ENCODE measurements at places on chromosomes 4 and X. TPM values are rescaled to one million over a fixed set of nuclear protein-coding genes. Genes with fewer than 3 reads are reported as not detected.

DNA sequence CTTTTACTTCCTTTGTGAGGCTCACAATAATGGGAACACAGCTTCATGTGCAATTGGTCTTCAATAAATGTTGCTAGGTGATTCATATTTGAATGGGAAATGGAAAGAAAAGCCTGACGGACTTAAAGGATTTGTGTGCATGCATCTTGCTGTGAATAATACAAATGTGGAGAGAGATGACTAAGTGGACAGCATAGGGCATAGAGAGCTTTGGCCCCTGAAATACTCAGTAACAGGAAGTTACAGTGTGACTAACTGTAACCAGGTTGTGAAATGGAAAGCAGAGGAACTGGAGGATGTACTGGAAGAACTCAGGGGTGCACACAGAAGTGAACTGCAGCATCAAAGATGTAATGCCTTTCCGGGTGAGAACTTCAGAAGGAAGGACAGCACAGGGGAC lies 206.7 kb downstream of the MGST2 start:
- DNase-seq = no peak

DNA sequence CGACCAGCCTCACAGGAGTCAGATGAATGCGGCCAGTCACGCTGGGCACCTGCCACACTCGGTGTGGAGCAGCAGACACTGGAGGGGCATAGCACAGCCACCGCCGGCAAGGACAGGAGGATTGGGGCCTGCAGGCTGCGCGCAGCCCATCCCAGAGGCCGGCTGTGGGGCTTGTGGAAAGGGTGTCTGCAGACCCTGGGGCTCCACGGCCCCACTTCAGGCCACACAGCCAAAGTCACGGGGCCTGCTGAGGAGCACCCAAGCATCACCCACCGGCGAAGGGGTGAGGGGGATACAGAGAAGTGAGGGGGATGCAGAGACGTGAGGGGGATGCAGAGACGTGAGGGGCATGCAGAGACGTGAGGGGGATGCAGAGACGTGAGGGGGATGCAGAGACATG lies 70.1 kb downstream of the FAM53A start:
- no peak for DNase-seq

DNA sequence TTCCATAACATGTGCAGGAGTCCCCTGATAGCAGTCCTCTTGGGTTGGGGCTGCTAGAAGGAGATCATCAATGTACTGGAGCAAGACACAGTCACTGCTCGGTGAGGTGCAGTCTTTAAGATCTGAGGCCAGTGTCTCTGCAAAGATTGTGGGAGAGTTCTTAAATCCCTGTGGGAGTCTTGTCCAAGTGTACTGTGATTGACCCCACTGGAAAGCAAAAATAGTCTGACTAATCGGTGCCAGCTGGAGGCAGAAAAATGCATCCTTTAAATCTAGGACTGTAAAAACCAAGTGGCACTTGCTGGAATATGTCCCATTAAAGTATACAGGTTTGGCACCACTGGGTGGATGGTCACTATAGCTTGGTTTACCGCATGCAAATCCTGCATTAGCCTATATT lies 31.1 kb downstream of the SULT1E1 start:
- no peak for DNase-seq

DNA sequence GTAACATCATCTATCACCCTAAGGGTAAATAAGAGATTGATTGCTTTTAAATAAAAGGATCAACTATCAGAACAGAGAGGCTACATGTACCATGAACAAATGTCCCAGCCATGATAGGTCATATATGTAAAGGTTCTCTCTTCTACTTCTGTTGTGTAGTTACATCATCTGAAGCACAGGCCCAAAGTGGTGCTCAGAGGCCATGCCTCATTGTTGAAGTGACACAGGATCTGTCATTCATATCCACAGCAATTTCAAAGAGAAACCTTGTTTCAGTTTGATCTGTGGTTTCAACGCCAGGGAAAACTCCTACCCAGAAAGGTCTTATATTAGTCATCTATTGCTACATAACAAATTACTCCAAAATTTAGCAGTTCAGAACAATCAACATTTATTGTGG lies 269.2 kb upstream of the MAOA start:
- no peak for DNase-seq

GRCh38 chr4:110850461-110851442 lies 227.9 kb upstream of the PITX2 start:
- DNase-seq = peak; percentile 58

- no peak for DNase-seq
These were observed 354.5 kb upstream of the BOD1L1 start for GRCh38 chr4:13982010-13982409.

GRCh38 chr4:151627491-151627890 lies 133.3 kb downstream of the GATB start:
- no peak for DNase-seq

DNA sequence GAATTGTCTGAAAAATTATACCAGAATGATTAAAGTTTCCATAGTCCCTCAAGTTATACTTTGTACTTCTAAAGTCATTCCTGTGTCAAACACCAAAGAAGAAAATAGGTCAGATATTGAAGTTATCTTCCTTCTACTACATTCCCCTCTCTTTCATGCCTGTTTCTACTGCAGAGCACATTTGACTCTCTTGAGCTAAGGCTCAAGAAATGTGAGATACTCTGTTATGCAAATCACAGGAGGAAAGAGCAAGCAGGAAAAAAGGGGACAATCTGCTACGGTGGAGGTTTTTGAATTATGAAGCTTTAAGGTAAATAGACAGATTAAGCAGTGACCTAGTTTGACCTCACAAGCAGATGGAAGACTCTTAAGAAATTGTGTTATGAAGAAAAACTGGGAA lies 198.9 kb upstream of the LDB2 start:
- no peak for DNase-seq

GRCh38 chr4:188934320-188934962 lies 795.2 kb downstream of the TRIML1 start:
- DNase-seq = no peak

DNA sequence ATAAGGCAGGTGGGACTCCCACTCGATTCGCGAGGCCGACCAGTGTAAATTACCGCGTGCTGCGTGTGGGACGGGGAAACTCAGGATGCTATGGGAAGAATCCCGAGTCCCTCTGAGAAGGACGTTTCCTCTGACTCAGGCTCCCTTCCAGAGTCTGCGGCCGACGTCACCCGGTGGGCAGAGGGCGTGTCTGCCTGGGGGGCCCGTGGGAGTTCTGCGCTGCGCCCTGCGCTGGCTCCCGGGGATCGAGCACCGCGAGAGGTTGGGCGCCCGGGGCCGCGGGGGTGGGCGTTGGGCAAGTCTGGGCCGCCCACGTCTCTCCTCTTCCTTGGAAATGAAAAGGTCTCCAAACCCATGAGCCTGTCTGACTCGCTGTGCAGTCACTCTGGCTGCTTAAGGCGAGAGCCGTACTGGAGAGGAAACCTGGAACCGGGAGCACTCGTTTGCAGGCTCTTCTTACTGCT lies 568 bp downstream of the NIPAL1 start:
- peak; percentile 78 for DNase-seq

- DNase-seq = no peak
These were observed 34.7 kb upstream of the SHISA3 start for GRCh38 chr4:42362591-42362990.

DNA sequence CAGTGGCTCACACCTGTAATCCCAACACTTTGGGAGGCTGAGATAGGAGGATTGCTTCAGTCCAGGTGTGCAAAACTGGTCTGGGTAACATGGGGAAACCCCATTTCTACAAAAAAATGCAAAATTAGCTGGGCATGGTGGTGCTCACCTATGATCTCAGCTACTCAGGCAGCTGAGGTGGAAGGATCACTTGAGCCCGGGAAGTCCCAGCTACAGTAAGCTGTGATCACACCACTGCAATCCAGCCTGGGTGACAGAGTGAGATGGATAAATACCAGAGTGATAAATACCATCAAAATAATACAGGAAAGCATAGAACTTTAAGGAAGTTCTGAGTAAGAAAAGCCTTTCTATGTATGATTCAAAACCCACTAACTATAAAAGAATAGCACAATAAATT lies 52.8 kb downstream of the LRBA start:
- DNase-seq = no peak

DNA sequence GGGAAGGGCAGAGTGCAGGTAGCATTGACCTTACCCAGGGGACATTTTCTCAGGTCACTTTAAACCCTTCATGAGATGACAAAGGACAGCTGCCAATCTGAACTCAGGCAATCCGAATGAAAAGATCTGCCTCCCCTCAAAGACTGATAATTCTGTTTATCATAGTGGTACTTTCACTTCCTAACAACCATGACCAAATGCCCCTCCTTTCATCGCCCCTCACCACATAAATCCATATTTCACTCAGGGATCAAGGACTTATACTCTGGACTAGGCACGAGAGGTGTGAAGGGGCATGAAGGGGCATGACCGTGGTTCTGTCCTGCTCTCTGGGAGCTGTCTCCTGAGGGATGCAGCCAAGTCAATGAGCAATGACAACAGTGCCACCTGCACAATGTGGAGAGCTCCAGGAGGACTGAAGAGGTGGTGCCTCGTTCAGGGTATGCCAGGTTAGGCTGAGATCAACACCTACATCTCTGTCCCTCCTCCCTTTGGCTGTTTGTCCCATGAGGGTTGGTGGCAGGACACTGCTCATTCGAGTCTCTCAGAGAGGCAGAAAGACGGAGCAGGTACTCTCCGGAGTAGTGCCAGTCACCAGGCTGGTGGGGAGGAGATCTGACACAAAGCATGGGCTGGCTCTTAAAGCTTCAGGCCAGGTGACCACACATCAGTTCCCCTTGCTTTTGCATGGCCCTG lies 12.5 kb downstream of the HS3ST1 start:
- no peak for DNase-seq

DNA sequence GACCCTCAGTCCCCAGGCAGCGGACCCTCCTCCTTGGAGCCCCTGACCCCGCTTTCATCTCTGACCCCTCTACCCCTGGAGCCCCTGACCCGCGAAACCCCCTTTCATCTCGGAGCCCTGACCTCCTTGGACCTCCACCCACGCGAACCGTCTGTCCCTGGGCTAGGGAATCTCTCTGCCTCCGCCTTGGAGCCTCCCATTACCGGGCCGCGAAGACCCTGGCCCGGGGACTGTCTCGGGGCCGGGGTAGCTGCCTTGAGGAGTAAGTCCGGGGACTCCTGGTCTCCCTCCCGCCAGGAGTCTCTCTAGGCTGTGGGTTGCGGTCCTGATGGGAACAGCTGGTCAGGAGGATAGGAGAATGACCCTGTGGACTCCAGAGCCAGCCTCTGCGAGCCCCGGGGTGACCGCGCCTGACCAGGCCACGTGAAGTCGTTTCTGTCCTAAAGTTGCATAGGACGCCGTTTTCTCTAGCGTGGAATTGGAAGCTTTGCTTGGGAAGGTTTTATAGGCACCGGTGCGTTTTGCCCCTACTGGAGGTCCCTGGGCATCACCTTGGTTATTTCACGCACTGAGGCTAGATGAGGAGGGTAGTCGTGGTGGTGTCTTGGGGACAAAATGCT lies 824 bp downstream of the TBC1D14 start:
- peak; percentile 62 for DNase-seq

- DNase-seq = no peak
These were observed 1337.5 kb downstream of the FSTL5 start for GRCh38 chr4:160826339-160826679.

DNA sequence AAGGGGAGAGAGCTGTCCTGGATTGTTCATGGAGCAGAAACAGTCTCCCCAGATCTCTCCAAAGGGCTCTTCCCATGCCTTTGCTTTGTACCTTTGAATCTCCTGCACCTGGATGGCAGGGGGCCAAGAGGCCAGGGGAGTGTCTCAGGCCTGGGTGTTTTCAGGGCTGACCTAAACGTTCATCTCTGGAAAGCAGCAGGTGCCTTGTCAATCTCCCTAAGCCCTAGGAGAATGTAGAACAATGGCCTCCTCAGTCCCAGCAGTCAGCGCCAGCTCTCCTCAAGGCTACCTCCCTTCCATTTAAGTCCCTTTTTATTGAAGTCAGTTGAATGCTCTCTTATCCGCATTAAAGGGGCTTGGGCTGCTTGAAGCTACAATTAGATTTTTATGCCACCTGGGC lies 31.2 kb upstream of the NSUN7 start:
- peak; percentile 70 for DNase-seq

GRCh38 chr4:148630051-148630450 lies 187.8 kb upstream of the NR3C2 start:
- no peak for DNase-seq

GUCY1B1 gene
- not detected for total RNA-seq

BTK gene
- total RNA-seq = not detected

AFP gene
- total RNA-seq = not detected

GRID2 gene
- not detected for total RNA-seq

Data from HT-29 (cell line).